ENCODE measurements at places on chromosomes 2 and 18. TPM values are rescaled to one million over a fixed set of nuclear protein-coding genes. Genes with fewer than 3 reads are reported as not detected.

TCF7L1 gene
- total RNA-seq: 0.65 TPM

MAP2 gene
- 7.6 TPM for total RNA-seq

DNAJC5G gene
- total RNA-seq: not detected

- no peaks in the 10 kb centered on the region for H3K4me1 ChIP-seq
- no peak for DNase-seq
- H3K27me3 ChIP-seq: no peaks in the 10 kb centered on the region
- no peak overlapping the region for H3K27ac ChIP-seq
- H3K36me3 ChIP-seq: no peaks in the 10 kb centered on the region
- no peak overlapping the region for H3K4me3 ChIP-seq
Measured at GRCh38 chr18:77905011-77905410, 655.4 kb downstream of the GALR1 start.

- DNase-seq: no peak
- H3K27ac ChIP-seq: no peak overlapping the region
- H3K4me1 ChIP-seq: no peaks in the 10 kb centered on the region
- peaks cover 8% of the 10 kb centered on the region for H3K27me3 ChIP-seq
- H3K36me3 ChIP-seq: no peaks in the 10 kb centered on the region
Measured at GRCh38 chr2:23132000-23132399, 253.0 kb upstream of the KLHL29 start.

DNA sequence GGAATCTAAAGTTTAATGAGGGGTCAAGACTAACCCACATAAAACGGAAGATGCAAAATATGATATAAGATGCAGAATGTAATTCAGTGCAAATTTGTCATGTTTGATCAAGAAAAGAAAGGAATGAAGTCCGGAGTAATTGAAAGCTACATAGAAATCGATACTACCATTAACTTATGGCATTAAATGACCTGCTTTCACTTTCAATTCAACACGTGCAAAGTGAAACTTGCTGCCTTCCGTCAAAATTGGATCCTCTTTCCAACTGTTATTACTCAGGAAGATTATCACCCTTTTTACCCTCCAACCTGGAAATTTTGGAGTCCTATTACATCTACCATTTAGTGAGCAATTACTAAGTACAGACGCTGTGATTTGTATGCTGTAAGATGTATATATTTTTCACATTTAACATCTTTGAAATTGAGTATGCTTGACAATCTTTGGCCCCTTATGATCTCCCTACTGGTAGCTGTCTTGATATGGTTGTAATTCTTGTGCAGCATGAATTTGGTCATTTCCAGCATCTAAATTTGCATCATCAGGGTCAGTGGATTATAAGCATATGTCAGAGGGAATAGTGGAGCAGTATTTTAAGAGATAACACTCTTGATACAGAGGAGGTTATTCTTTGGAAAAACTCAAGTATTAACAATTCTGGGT is 18.6 kb downstream of the UNC80 start:
- H3K27ac ChIP-seq: no peak overlapping the region
- H3K4me1 ChIP-seq: no peaks in the 10 kb centered on the region
- H3K27me3 ChIP-seq: no peaks in the 10 kb centered on the region
- no peak overlapping the region for H3K4me3 ChIP-seq
- DNase-seq: no peak

- peak; percentile 67 for DNase-seq
- H3K36me3 ChIP-seq: no peaks in the 10 kb centered on the region
- no peak overlapping the region for H3K4me3 ChIP-seq
- H3K27me3 ChIP-seq: peaks cover 56% of the 10 kb centered on the region
- peaks cover 10% of the 10 kb centered on the region for H3K4me1 ChIP-seq
Measured at GRCh38 chr2:240277073-240277806, 136.8 kb upstream of the OTOS start.

DNA sequence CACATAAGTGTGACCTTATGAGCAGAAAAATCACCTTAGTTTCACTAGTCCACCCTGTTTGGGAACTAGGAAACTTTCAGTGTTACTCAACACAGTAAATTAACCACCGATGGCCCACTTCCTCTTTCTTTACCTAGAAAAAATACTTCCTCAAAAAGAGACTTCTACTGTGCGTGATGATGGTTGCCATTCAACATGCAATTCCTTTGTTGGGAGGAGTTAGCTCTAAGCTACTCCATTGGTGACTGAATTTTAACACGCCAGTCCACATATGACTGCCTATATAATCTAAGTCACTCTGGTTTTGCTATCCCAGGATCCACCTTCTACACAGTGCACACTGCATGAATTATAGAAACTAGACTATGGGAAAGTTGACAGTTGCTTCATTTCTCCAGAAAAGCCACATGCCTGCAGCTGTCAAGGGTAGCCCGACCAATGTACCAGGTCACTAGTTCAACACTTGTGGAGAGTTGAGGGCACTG is 47.8 kb upstream of the REG3G start:
- no peaks in the 10 kb centered on the region for H3K36me3 ChIP-seq
- H3K27me3 ChIP-seq: no peaks in the 10 kb centered on the region
- no peaks in the 10 kb centered on the region for H3K4me1 ChIP-seq
- H3K4me3 ChIP-seq: no peak overlapping the region

GRCh38 chr2:183389546-183390080 is 265.4 kb downstream of the NUP35 start:
- no peaks in the 10 kb centered on the region for H3K4me1 ChIP-seq
- no peaks in the 10 kb centered on the region for H3K27me3 ChIP-seq
- no peak overlapping the region for H3K4me3 ChIP-seq
- H3K27ac ChIP-seq: no peak overlapping the region
- no peak for DNase-seq
- H3K36me3 ChIP-seq: no peaks in the 10 kb centered on the region

DNA sequence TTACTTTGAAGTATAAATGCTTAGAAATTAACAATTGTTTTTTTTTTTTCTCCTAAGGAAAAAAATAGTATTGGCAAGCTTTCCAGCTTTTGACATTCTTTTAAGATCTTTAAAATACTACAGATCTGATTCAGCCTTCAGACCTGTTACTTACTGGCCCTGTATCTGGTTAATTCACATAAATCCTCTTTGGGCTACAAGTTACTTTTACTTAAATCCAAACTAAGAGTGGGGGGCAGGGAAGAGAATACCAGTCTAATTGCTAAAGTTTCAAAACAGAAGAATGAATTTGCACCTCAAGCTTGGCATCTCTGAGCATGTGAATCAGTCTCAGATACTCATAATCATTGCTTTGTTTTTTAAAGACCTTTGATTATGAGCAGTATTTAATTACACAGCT is 386.3 kb downstream of the PARD3B start:
- no peak overlapping the region for H3K4me3 ChIP-seq
- no peak overlapping the region for H3K27ac ChIP-seq
- H3K4me1 ChIP-seq: peaks cover 12% of the 10 kb centered on the region
- DNase-seq: peak; percentile 1
- H3K27me3 ChIP-seq: no peaks in the 10 kb centered on the region

- H3K4me3 ChIP-seq: no peak overlapping the region
- no peak for DNase-seq
- no peaks in the 10 kb centered on the region for H3K27me3 ChIP-seq
Measured at GRCh38 chr2:169979025-169979424, 151.8 kb downstream of the UBR3 start.

DNA sequence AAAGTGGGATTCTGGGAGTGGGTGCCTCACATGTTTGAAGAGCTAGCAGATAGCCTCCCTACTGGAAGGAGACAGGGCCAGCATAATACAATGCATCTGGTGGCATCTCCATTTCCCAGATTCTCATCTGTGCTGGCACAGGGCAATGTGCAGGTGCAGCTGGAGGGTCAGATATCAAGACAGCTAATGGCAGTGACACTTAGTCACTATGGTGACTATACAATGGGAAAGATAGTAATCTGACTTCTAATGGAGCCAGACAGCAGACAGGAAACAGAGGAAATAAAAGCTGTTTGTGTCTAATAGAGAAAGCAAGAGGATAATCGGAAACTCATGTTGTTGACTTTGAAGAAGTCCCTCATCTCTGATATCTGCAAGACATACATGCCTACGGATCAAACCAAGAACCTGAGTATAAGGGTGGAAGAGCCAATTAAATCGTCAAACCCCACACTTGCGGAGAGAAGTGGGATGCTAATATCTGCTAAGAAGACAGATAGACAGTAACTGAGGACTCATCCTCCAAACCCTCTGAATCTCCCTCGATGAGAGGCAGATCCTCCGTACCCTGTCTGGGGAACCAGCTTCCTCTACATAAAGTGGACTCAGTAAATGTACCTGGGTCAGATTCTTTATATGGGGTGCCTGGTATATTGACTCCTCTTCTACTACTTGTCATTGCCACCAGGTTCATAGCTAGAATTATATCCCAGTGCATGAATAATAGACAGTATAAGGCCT is 692.7 kb downstream of the SOCS6 start:
- no peak for DNase-seq
- no peaks in the 10 kb centered on the region for H3K4me1 ChIP-seq
- H3K4me3 ChIP-seq: no peak overlapping the region
- H3K36me3 ChIP-seq: no peaks in the 10 kb centered on the region
- no peak overlapping the region for H3K27ac ChIP-seq

GRCh38 chr2:147174824-147175254 is 670.0 kb upstream of the ACVR2A start:
- no peak overlapping the region for H3K4me3 ChIP-seq
- no peak for DNase-seq
- no peaks in the 10 kb centered on the region for H3K36me3 ChIP-seq
- peaks cover 40% of the 10 kb centered on the region for H3K4me1 ChIP-seq
- no peak overlapping the region for H3K27ac ChIP-seq

- no peak overlapping the region for H3K4me3 ChIP-seq
- H3K4me1 ChIP-seq: no peaks in the 10 kb centered on the region
- DNase-seq: peak; percentile 50
- H3K27ac ChIP-seq: no peak overlapping the region
- H3K27me3 ChIP-seq: no peaks in the 10 kb centered on the region
- no peaks in the 10 kb centered on the region for H3K36me3 ChIP-seq
Measured at GRCh38 chr18:51614033-51614432, 416.6 kb upstream of the MEX3C start.

GRCh38 chr2:172021074-172021931 is 21.6 kb downstream of the METAP1D start:
- 0 out of 2 replicates have a peak overlapping the region, but pooled peaks have one; percentile 0 for H3K27ac ChIP-seq
- 0 out of 2 replicates have a peak overlapping the region, but pooled peaks have one; percentile 9 for H3K4me3 ChIP-seq
- no peak for DNase-seq
- H3K27me3 ChIP-seq: no peaks in the 10 kb centered on the region

DNA sequence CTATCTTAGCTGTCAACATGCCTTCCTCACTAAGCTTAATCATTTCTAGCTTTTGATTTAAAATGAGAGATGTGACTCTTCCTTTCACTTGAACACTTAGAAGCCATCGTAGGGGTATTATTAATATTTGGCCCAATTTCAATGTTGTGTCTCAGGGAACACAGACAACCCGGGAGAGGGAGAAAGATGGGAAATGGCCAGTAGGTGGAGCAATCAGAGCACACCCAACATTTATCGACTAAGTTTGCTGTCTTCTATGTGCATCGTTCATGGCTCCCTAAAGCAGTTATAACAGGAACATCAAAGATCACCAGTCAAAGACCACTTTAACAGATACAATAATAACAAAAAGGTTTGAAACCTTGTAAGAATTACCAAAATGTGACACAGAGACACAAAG is 110.2 kb downstream of the OLA1 start:
- H3K36me3 ChIP-seq: 0 out of 2 replicates have a peak, but pooled peaks cover 3% of the 10 kb centered on the region
- H3K27ac ChIP-seq: no peak overlapping the region
- no peaks in the 10 kb centered on the region for H3K4me1 ChIP-seq

DNA sequence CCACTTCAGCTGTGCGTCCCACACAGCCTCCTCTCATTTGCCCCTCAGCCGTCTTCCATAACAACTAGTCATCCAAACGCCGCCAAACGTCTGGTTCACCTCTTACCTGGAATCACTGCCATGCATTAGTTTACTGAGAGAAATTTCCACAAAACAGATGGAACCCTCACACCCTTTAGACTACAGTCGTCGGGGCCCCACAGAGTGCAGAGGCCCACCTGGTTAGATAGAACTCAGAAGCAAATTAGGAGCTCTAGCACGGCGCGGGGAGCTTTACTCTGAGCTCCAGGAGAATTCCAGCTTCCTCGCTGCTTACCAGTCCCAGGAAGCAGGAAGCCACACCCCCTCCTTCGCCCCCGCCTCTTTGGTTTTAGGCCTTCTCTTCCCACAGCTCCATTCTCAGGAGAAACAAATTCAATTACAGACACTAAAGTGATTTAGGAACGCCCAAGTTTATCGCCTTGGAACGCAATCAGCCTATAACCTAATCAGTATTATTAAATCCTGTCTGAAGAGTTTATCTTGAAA is 9.4 kb downstream of the RNU2-63P start:
- DNase-seq: no peak
- no peaks in the 10 kb centered on the region for H3K36me3 ChIP-seq
- H3K4me3 ChIP-seq: no peak overlapping the region
- no peak overlapping the region for H3K27ac ChIP-seq
- H3K27me3 ChIP-seq: no peaks in the 10 kb centered on the region
- no peaks in the 10 kb centered on the region for H3K4me1 ChIP-seq

DNA sequence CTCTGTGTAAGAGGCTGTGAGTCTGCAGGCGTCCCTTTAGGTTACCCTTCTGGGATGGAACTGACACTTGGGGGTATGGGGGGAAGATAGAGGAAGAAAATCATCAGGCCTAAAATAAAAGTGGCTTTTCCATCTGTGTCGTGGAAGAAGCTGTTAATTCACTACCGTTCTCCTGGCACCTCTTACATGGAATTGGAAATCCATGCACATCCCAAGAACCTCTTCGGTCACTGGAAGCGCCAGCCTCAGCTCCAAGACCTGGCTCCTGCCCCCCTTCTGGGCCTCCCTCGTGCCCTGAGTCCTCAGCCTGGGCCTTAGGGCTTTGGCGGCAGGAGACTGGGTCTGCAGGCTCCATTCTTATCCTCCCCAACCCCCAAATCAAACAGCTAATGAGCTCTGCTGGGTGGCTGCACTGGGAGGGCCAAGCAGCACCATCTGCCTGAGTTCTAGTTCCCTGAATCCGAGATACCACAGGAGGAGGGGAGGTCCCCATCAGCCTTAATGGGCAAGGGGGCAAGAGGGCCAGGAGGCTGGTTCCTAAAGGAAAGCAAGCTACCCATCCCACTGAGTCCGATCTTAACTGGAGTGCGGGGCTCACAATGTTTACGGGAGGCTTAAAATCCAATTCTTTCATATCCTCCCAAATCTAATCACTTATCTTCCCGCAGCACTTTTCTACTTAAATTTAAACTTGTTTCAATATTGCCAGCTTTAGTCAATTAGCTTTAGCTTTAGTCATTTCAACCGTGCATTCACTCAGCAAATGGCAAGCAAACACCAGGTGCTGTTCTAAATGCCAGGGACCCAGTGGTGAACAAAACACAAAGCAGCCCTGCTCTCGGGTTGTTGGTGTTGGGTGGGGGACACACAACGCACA is 52.8 kb downstream of the FAM178B start:
- no peak for DNase-seq
- H3K27me3 ChIP-seq: no peaks in the 10 kb centered on the region
- no peaks in the 10 kb centered on the region for H3K36me3 ChIP-seq

DNA sequence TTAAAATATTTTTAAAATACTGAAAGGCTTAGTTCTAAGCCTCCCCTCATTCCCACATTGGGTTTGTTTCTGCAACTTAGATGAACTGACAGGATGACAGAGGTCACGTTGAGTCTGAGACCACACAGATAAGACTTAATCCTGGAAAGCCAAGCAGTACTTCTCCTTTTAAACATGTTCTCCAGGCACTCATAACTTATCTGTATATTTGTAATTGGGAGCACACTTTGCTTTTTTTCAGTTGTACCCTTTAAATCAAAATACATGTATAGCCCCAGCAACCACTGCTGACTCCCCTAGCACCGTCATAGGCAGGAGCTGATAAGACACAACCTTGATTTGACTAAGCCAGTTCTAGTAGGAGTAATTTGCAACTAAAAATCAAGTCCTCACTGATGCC is 394.8 kb downstream of the PID1 start:
- H3K27ac ChIP-seq: no peak overlapping the region
- H3K27me3 ChIP-seq: no peaks in the 10 kb centered on the region
